ENCODE measurements at places on chromosomes 3 and 15.

DNA sequence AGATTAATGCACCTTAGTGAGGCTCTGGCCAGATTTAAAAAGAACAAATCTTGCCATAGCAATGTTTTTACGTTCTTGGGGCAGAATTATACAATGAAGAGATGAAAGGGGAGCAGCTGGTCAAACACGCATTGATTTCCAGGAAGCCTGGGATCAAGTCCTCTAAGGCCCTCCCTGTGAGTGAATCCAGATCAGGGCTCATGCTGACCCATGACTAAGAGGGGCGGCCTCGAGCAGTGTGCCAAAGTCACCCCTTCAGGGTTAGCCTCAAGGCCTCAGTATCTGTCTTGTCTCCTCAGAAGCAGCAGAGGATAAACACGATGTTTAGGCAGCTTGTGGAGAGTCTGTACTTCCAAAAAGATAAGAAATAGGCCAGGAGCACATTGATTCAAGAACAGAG is 9.3 kb upstream of the RBP1 start:
- no peak for DNase-seq

DNA sequence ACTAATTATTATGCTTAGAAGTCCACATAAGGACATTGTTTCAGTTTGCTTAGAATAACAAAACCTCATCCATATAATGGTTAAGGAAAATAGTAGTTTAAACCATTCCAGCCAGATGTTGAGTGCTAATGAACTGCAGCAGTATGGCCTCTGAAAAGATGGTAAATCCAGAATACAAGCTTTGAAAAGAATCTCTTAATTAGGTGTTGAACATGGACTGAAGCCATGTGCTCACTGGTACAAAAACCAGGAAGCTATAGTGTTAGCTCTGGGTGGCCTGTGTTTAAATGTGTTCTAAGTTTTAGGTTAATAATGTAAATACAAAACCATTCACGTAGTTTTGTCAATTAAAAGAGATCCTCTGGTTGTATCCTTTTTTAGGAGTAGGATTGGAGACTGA is 78.2 kb downstream of the GALK2 start:
- no peak for DNase-seq

DNA sequence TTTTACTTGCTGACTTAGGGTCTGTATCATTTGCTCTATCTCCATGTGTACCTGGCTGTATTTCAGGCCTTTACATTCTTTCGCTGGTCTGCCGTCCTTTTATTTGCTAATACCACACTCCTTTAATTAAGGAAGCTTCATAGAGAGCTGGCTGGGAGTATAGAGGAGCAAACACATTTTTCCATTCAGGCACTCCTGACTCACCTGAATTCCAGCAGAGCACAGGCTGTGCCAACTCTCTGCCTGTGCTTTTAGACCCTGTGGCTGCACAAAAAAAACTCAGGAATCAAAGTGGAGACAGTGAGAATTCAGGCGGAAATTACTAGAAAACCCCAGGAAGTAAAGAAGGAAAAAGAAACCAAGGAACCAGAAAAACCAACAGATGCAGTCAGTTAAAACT is 29.0 kb upstream of the ATP10A start:
- DNase-seq = no peak

DNA sequence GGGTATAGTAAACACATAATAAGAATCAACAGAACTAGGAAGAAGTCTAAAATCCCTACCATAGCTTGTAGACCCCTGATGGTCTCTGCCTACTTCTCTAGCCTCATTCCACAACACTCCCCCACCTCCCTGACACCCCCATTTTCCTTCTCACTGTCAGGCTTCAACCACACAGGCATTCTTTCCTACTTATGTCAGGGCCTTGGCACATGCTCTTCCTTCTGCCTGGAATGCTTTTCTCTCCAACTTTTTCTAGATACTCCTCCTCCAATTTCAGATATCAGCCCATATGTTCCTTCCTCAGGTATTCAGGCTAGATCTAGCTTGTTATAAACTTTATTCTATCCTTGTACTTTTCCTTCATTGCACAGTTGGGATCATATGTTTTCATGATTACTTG is 106.0 kb upstream of the MRPL3 start:
- DNase-seq = no peak

DNA sequence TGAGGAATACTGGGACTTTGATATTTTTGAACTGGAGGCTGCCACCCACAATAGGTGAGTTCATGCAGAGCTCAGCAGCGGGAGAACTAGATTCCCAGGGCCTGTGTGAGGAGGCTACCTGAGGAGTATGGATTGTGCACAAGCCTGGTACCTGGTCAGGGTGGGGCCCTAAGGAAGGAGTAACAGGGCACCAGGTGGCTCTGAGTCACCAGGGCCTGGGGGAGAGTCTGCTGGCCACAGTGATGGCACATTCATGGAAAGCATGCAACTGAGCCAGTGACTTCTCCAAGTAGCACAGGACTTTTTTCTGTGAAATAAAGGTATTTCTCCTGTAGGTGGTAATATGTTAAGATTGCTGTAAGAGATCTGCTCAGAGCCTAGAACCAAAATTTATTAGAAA is 134.4 kb downstream of the PDE8A start:
- no peak for DNase-seq

- no peak for DNase-seq
Observed at GRCh38 chr3:48143567-48143966, 44.6 kb downstream of the CDC25A start.

DNA sequence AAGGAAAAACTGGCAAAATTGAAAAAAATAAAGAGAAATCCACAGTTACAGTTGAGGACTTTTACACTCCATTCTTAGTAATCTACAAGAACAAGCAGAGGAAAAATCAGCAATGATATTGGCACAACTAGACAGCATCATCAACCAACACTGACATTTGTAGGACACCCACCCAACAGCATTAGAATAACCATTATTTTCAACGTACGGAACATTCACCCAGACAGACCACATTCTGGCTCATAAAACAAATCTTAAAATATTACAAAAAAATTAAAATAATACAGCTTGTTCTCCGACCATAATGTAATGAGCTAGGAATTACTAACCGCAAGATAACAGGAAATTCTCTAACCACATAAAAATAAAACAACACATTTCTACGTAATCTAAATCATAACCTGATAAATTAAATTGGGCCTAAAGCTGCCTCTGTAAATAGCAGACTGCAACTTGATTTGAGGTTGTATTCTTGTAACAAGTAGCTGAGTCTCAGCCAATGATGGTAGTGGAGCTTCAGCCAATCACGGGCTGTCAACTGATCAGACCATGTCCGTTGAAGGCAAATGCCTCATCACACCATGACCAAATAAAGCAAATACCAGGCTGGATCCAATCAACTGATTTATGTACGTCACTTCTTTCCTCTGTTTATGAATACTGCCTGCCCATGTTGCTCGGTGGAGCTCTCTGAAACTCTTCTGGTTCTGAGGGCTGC is 9.2 kb downstream of the PLSCR4 start:
- no peak for DNase-seq

- no peak for DNase-seq
Observed at GRCh38 chr3:24622696-24623225, 128.1 kb upstream of the THRB start.

DNA sequence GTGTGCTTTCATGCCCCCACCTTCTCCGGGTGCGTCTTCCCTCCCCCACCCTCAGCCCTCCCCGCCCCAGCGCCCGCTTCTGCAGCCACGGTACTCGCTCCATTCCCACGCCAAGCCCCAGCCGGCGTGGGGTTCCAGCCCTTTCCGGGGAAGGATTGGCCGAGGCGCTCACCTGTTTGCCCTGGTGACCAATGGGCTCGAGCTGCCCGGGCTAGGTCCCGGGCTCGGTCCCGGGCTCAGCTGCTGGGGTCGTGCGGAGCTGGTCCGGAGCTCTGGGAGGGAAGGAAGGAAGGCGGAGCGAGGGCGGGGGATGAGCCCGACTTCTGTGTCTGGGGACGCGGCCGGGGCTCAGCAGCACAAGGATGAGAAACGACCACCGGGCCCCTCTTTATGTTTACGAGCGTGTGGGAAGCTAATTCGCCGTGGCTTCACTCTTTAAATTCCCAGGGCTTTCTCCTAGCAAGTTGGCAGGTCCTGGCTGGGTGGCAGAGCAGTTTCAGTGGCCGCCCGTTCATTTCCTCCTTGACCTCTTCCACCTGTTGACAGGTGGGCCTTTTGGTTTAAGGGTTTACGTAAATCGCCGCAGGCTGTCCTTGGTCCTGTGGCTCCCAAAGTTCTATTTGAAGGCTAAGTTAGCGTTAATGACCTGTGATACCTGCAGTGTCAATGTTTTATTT is at the start of gene IGSF10:
Gene IGSF10 (minus strand): TSS at position 288 of the 677 bp plus-strand sequence. CDS start 2,352 bp downstream, outside the sequence.
- no peak for DNase-seq

- no peak for DNase-seq
Observed at GRCh38 chr3:27376109-27376772, 7.1 kb upstream of the NEK10 start.

DNA sequence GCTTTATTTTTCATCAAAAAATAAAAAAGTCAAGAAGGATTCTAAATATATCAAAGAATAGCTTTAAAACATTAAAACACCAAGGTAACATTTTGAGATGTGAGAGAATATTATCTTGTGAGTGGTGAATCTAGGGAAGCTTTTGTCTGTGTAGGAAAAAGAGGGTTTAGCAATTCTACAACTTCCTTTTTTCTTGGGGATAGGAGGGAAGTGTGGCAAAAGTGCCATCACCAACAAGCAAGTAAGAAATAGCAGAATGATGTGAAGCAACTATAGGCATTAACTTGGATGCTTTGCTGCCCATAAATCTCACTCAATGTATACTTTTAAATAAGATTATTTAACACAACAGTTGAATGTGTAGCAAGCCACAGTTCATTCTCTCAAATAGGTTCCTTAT is 57.8 kb upstream of the SUCLG2 start:
- DNase-seq = no peak

- no peak for DNase-seq
Observed at GRCh38 chr3:110323349-110323748, 748.3 kb upstream of the NECTIN3 start.

GRCh38 chr3:117084277-117084676 is 374.7 kb downstream of the TUSC7 start:
- no peak for DNase-seq

GRCh38 chr3:130950124-130950523 is 56.2 kb downstream of the ATP2C1 start:
- no peak for DNase-seq

DNA sequence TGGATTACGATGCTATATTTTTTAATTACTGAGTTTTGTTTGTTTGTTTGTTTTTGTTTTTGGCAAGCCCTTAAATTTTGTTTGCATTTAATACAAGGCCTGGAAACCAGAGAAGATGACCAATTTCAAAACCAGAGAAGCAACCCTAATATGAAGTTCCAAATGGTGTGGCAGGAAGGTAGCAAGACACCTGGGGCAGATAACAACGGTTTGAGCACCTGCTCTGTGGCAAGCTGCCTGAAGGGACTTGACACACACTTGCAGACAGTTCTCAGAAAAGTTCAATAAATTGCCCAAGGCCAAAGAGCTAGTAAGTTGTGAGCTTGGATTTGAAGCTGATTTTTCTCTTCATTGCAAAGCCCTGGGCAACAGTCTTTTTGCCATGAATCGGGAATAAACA is 151.2 kb upstream of the UBE2E1 start:
- DNase-seq = no peak

DNA sequence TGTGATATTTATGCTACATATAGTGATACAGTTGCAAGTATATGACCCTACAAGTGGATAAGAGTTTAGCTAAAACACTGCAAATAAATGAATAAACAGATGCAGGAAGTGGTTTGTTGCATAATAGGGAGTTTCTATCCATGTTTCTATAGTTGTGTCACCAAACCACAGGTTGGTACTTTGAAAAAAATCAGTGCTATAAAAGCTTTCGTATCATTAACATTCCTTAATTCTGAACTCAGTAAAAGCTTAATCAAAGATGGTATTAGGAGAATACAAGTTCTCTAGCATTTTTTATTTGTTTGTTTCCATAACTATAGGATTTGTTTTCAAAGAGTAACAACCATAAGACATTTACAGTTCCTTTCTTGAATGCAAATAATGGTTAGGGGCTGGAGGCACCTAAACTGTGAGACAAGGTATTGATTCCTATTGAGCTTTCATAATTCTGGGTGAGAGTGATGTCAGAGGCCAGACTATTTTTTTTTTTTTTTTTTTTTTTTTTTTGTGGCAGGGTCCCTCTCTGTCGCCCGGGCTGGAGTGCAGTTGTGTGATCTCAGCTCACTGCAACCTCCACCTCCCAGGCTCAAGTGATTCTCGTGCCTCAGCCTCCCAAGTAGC is 29.6 kb downstream of the CPOX start:
- no peak for DNase-seq

DNA sequence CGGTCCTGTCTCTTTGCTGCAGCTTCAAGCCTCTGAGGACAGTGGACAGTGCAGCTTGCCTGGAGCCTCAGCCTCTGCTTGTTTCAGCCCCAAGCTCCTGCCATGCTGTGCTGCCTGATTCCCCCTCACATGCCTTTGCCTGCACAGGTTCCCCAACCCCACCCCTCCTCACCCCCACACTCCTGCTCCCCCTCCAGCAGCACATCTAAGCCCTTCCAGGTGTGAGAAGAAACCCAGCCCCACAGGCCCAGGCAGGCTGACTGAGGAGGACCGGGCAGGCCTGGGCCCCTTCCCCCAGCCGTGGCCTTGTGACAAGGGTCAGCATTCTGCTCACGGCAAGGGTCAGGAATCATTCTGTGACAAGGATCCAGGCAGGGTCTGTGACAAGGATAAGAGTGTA is 22.8 kb downstream of the VIPR1 start:
- no peak for DNase-seq

GRCh38 chr3:71511037-71511436 is 72.5 kb downstream of the FOXP1 start:
- DNase-seq = no peak

DNA sequence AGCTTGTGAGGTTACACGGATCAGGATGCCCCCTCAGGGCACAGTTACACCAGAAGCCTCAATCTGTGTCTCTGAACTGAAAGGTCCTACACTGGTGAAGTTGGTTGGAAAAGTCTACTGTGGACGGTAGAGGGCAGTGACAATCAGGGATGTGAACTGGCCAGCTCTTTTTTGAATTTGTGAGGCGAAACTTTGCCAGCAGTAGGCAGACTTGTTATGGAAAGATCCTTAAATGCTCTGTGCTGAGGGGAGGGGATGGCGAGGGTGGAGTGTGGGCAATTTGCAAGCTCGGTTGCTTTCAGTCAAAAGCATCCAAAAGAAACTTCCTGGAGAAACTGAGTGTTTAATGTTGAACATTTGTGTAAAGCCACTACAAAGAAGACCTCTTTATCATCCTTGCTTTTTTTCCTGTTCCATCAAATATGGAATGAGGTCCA is 127.4 kb upstream of the ABHD17C start:
- DNase-seq = no peak

GRCh38 chr3:166303681-166304080 is 466.5 kb upstream of the BCHE start:
- DNase-seq = no peak

- no peak for DNase-seq
Observed at GRCh38 chr15:34243226-34243625, 18.4 kb downstream of the EMC4 start.

DNA sequence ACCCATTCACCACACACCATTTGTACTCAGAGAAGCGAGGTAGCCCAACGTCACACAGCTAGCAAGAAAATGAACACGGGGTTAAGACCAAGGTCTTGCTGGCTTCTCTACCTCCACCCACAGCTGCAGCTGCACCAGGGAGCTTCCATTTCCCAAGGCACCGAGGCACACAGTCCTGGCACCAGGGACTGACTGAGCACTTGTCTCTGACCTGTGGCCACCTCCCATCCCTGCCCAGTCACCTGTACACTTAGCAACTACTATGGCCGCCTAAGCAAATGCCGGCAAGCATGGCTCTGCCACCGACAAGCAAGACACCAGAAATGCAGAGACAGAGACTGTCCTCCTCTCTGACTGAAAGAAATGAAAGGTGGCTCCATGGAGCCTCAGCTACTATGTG is 15.3 kb downstream of the ZXDC start:
- no peak for DNase-seq

- no peak for DNase-seq
Observed at GRCh38 chr3:61250784-61251173, 473 bp downstream of the FHIT start.

All from stimulated activated CD8-positive, alpha-beta memory T cell treated with anti-CD3 and anti-CD28 coated beads, Interleukin-4, amount 100 ng/mL, for 1 hour (primary cell).